ENCODE measurements at places on chromosomes 4 and X. TPM values are rescaled to one million over a fixed set of nuclear protein-coding genes. Genes with fewer than 3 reads are reported as not detected.

Gene ANOS1
- total RNA-seq: 1.4 TPM

DNA sequence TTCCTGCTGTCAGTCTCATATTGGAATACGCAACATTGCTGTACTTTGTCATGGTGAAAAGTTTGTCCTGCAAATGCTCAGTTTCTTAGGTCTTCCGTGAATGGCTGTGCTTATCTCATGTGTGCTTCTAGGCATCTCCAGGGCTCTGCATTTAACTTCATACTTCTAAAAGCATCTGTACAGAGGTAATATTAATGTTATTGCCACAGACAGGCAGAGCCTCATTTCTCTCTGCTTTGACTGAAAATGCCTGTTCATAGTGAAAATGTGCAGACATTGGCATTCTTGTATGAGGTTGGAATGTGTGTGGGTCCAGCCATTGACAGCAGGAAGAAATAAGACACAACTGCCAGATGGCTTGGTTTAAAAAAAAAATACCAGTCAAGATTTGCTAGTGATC lies 140.1 kb upstream of the TTC29 start:
- ATAC-seq: no peak

GRCh38 chr4:121034017-121034416 lies 38.3 kb downstream of the NDNF start:
- no peak for ATAC-seq

DNA sequence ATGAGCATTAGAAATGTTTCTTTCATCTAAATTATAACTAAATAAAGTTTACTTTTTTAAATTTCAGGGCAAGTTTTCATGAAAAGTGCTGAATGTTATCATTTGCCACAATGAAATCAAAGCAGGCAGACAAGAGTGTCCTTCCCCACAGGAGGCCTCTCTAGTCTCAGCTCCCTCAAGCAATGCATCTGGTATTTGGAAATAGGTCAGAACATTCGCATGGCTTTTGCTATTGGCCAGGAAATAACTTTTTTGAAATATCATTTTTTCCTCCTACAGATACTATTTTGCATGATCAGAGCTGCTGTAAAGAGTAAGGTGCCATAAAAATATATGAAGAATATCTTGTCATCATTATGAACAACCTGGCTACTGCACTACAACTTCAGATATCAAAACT lies 41.1 kb downstream of the MAD2L1 start:
- ATAC-seq: no peak

GRCh38 chr4:32824336-32824735 lies 2104.2 kb downstream of the PCDH7 start:
- no peak for ATAC-seq

Data from esophagus mucosa (tissue), 1 donor.